ENCODE measurements at places on chromosomes 7 and 10.

DNA sequence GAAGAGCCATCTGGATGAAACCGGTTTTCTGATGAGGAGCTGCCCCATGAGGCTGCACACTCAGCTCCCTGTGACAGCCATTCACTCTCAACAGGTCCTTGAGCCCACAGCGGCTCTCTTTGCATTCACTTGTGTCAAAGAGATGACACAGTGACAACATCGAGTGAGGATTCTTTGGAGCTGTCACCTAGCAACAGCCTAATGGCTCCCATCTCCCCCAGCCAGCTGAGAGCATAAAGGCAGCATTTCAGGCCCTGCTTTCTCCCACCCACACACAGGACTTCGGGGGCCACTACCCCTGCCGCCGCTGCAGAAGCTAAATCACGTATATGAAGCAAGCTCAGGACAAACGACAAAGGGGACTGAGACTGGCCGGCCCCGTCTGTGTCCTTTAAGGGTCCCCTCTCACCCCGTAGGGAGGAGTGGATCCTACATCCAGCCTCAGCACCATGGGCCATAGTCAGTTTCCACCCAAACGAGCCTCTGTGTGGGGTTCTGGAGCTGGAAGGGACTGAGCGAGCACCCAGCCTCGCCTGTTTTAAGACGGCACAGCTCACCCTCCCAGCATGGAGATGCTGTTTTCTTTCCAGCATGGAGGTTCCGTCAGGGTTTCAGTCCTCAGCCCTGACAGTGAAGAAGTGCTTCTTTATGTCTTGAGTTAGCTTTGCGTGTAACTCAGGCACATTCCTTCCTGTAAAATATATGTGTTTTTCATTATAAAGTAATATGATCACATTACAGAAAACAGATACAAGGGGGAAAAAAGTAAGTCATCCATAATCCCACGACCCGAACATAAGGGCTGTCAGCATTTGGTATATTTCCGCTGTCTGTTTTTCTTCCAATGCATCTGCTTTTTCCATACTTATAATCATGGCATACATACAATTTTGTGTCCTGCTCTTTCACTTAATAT is 4.9 kb downstream of the CPA4 start:
- DNase-seq = no peak

DNA sequence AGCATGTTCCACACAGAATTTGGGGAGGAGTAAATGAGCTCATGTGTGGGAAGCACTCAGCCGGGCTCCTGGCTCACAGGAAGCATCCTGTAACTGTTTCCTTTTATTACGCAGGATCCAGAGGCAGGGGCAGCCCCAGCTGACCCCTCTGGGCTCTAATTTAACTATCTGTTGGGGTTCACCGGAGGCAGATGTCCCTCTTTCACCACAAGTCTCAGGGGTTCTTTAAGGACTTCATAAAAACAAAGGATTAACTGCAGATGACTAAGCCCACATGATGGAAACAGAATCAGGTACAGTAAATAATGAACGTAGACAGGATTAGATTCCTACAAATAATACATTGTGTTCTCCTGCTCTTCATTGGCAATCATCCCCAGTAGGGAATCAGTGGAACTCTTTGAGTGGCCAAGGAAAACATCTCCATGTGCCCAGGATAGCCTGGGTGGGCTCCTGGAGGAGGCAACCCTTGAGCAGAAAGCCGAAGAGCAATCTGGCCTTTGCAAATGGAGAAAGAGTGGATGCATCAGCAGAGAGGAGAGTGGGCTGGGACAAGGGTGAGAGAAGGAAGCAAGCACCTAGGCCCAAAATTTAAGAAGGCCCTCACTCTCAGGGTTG is 24.6 kb downstream of the TBXAS1 start:
- peak; percentile 28 for DNase-seq

- no peak for DNase-seq
Measured at GRCh38 chr7:24861336-24861735, 104.1 kb upstream of the GSDME start.

GRCh38 chr10:132972986-132973902 is 30.9 kb upstream of the CFAP46 start:
- no peak for DNase-seq

- DNase-seq = no peak
Measured at GRCh38 chr7:118492466-118492865, 268.0 kb downstream of the ANKRD7 start.

- peak; percentile 43 for DNase-seq
Measured at GRCh38 chr10:3944591-3944990, 159.6 kb upstream of the KLF6 start.

- DNase-seq = peak; percentile 73
Measured at GRCh38 chr7:44587843-44588711, 6.0 kb upstream of the TMED4 start.

GRCh38 chr10:75483188-75483587 is 51.8 kb downstream of the LRMDA start:
- DNase-seq = no peak

DNA sequence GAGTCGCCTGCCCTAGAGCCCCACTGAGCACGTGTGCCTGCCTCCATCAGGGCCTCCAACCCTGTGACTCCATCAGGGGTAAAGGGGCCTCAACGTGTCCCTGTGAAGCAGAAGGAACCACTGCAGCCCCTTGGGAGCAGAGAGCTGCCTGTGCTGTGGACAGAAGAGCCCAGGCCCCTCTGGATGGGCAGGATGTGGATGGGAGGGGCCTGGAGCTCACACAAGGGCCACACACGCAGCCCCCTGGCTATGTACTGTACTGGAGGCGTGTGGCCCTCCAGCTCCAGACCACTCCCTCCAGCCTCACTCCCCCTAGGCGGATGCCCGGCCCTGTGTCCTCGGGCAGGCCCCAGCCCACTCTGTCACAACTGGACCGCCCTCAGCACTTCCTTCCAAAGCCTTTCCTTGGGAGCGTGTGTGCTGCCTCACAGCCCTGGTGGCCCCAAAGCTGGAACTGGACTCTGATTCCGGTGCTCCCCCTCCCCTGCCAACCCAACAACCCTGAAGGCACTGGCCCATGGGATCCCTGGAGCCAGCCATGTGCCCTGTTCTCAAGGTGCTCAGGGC is 238.0 kb downstream of the TCERG1L start:
- no peak for DNase-seq

- no peak for DNase-seq
Measured at GRCh38 chr10:33739031-33739430, 404.6 kb upstream of the NRP1 start.

- DNase-seq = no peak
Measured at GRCh38 chr10:34280599-34281374, 534.3 kb downstream of the PARD3 start.

GRCh38 chr7:14690486-14690885 is 212.1 kb downstream of the DGKB start:
- no peak for DNase-seq

GRCh38 chr10:23442936-23443335 is 4.1 kb downstream of the OTUD1 start:
- DNase-seq = no peak

GRCh38 chr7:2559283-2559950 is 638 bp downstream of the IQCE start:
- no peak for DNase-seq

DNA sequence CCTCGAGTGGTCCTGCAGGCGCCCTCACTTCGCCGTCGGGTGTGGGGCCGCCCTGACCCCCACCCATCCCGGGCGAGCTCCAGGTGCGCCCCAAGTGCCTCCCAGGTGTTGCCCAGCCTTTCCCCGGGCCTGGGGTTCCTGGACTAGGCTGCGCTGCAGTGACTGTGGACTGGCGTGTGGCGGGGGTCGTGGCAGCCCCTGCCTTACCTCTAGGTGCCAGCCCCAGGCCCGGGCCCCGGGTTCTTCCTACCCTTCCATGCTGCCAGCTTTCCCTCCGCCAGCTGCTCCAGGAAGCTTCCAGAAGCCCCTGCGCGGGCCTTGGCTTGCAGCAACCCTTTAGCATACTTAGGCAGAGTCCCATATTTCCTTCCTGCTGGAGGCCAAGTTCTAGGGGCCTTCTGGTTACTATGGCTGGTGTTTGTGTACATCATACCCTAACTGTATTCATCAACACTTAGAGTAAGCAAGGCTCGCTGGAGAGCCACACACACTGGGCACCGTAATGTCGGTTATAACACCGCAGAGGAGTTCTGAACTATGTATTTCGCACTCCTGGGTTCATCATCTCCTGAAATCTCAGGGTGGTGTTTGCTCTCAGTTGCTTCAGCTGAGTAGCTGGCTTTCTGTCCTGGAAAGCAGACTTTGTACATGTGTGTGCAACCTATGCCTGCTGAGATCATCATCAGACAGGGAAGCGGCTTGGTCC is 471 bp downstream of the MGMT start:
- DNase-seq = no peak

DNA sequence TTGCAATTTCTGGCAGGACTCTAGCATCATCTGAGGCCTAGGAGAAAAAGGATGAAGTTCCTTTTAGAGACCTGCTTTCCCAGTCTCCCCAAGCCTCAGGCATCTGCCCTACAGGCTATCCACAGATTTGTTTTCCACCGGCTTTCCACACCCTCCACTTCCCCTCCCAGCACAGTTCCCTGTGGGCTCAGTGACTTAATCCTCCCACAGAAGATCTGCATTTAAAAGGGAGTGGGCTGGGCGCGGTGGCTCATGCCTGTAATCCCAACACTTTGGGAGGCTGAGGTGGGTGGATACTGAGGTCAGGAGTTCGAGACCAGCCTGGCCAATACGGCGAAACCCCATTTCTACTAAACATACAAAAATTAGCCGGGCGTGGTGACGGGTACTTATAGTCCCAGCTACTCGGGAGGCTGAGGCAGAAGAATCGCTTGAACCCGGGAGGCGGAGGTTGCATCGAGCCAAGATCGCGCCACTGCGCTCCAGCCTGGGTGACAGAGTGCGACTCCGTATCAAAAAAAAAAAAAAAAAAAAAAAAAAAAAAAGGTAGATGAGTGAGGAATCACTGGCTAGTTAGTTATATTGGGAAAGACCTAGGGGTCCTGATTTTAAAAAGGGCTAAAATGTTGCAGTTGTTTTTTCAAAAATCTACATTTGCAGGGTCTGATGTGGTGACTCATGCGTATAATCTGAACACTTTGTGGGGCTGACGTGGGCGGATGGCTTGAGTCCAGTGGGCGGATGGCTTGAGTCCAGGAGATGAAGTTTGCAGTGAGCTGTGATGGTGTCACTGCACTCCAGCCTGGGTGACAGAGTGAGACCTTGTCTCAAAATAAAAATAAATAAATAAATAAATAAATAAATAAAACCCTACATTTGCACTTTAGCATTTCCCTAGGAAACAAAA is 119.5 kb downstream of the BAMBI start:
- no peak for DNase-seq

DNA sequence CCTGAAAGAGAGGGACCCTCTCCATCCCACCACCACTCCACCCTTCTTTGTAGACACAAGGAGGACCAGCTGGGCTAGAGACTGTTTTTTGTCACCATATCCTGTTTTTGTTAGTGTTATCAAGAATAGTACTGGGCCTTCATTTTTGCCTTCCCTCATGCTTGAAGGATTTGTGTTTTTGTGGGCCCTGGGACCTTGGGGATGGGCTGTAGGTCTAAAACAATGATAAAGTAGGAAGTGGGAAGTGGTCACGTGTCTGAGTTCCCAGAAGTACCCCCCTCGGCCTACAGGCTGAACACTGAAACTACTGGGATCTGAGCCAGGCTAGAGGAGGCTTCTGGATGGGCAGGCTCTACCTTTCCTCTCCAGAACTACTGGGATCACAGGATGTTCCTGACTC is 8.9 kb downstream of the AGFG2 start:
- no peak for DNase-seq

GRCh38 chr7:144670218-144670617 is 165.6 kb downstream of the TPK1 start:
- DNase-seq = no peak

- DNase-seq = no peak
Measured at GRCh38 chr10:35194906-35195305, 68.3 kb downstream of the CREM start.

- DNase-seq = no peak
Measured at GRCh38 chr7:30656006-30656957, 26.0 kb downstream of the CRHR2 start.

DNA sequence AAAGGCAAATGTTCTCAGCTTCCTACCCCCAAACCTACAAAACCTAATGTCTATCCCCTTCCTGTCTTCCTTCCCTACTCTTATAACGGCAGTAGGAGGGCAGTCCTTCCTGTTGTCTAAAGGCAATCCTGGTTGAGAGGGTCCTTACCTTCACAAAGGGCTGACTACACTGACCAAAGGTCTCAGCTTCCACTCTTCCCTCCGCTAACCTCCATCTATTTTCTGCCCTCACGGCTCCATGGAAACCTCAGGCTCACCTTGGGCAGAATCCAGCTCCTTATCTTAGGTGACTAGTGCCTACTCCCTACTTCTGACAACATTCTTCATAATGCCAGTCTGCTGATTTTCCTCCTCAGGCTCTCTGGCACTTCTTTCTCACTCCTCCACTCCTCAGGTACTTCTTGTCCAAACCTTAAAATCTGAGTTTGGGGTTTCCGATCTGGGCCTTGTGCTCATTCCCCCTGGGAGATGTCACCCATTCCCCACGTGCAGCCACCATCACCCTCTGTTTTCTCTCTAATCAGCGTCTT is 542 bp downstream of the FBXL13 start:
- DNase-seq = no peak

DNA sequence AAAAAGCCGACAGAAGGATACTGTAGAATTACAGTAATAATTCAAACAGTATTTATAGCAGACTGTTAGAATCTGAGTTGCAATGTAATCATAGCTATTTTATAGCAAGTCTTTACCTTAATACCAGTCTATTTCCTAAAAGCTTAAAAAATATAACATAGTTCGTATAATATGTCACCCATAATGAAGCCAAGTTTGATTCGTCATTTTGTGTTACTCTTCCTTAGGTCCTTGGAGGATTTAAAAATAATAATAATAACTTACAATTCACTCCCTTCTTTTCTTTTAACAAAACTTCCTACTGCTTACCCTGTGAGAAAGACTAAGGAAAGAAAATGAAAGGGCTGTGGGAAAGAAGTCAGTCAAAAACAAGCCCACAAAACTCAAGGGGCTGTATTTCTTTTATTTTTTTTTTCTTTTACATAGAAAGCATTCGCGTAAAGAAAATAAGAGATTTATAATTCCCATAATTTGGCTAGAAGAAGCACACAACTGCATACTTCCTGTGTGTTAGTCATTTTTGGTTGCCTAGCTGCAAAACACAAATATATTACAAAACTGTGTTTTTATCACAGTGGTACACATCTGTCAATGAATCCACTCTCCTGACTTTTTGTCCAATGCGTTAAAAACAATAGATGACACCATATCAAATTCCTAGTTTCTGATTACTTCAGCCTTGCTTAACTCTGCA is 187.2 kb upstream of the CELF2 start:
- DNase-seq = no peak

- no peak for DNase-seq
Measured at GRCh38 chr10:61958805-61959204, 57.3 kb downstream of the ARID5B start.
